Left renal pelvis (tissue), 4 donors: ENCODE measurements at places on chromosomes 12 and 14. TPM values are rescaled to one million over a fixed set of nuclear protein-coding genes. Genes with fewer than 3 reads are reported as not detected.

DNA sequence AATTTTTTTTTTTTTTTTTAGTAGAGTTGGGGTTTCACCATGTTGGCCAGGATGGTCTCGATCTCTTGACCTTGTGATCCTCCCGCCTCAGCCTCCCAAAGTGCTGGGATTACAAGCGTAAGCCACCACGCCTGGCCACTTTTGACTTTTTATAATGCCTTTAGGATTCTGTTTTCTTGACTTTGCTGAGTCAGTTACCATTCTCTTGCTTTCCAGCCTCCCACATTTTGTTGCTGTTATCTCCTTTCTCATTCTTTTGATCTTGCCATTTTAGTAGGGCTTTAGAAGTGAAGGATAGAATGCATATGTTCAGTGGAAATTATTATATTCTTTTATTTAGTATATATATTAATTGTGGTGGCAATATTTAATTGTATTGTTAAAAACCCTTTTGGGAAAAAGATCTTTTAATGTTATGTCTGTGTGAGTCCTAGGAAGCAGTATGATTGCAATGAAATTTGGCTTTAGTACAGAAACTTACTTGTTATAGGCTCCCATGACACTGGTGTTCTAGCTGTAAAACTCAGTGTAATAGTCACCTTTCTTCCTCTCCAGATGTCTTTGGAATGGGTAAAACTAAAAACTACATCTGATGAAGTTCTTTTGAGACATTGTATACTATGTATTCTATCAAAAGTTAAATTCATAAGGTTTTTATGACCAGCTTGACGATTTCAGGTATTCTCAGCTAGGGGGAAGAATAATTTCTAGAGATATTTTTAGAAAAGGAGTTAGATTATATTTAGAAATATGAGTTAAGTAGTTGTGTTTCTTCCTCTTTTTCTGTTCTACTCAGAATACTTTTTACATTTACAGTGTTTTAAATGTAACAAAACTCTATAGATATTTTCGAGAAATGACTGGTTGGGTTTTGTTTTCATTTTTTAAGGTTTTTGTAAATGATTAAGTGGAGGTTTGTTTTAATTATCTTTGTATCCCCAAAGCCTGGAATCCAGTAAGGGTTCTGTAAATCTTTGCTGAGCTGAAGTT, 74.7 kb downstream of the APAF1 start:
- no peak for DNase-seq

DNA sequence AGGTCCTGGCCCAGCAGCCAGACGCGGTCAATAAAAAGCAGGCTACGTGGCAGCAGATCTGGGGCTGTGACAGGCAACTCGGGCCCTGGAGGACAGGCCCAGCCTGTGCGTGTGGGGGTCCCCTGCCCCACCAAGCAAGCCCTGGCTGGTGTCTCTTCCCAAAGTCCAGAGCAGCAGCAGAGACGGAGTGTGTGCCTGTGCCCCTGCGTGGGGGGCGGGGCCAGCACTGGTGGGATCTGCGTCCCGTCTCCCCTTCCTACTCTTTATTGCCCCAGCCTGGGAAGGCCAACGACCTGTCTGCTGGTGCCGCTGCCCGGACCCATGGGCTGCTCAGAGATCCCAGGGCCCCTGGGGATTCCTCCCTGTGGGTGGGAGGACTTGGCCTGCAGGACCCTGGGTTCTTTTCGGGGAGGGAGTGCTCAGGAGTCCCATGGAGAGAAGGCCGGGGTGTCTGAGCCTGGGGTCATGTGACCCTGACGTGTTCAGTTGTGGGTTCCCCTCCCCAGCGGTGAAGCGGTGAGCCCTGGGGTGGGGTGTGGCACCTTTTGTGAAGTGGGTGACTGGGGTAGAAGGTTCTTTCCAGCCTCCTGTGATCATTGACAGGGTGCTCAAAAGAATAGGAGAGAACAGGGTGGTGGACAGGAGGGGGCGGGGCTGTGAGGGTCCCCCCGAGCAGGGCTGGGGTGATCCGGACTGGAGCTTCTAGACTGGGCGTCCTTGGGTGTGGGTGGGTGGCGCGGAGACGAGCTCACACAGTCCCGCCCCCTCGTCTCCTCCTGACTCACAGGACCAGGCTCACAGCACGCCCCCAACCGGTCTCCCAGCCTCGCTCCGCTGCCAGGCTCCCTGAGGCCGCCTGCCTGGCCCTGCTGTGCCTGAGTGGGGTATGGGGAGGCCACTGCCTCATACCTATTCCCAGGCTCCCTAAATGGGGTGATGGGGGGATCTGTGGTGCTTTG, 22.4 kb downstream of the ASPG start:
- no peak for DNase-seq

The ATXN3 gene
- 36.4 TPM for polyA plus RNA-seq

The COCH gene
- polyA plus RNA-seq, result 4.0 TPM

GRCh38 chr14:96584199-96584906, 82.2 kb downstream of the PAPOLA start:
- DNase-seq, result no peak

GRCh38 chr14:64478634-64479250, 13.4 kb downstream of the AKAP5 start:
- DNase-seq, result no peak

The NIN gene
- 21.5 TPM for polyA plus RNA-seq

DNA sequence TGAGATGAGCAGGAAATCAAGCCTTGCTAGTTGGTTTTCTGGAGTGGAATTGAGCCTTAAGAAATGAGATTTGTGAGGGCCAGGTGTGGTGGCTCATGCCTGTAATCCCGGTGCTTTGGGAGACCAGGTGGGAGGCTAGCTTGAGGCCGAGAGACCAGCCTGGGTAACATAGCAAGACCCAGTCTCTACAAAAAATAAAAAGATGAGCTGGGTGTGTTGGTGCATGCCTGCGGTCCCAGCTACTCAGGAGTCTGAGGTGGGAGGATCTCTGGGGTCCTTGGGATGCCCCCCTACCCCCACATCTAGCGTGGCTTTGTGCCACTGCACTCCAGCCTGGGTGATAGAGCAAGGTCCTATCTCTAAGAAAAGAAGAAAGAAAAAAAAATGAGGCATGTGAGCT, 104.2 kb upstream of the RTL1 start:
- no peak for DNase-seq

GRCh38 chr12:122793685-122794106, 19.3 kb downstream of the CCDC62 start:
- no peak for DNase-seq

The FOXJ2 gene
- polyA plus RNA-seq, result 20.7 TPM

DNA sequence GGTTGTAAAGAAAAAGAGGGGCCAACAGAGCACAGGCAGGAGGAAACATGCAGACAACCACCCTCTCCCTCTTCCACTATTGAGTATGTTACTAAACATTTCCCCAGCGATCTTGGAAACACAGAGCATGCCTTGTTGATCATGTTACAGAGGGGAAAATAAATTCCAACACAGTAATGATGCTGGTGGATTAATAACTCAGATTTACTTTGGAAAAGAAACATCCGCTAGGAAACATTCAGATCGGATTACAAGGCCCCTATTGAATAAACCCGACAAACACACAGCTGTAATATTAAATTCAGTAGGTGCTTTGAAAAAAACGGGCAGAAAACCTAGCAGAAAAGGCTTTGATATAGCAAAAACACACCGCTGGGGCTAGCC, 5.4 kb downstream of the BMP4 start:
- no peak for DNase-seq

GRCh38 chr12:64102339-64102738, 119.8 kb downstream of the KICS2 start:
- no peak for DNase-seq

The CLEC1A gene
- polyA plus RNA-seq, result 4.7 TPM

- DNase-seq, result no peak
Observed at GRCh38 chr14:51335961-51336723, 96.1 kb downstream of the TMX1 start.

GRCh38 chr14:104138718-104139459, 502 bp downstream of the KIF26A start:
- no peak for DNase-seq

The OR4K1 gene
- polyA plus RNA-seq, result not detected

DNA sequence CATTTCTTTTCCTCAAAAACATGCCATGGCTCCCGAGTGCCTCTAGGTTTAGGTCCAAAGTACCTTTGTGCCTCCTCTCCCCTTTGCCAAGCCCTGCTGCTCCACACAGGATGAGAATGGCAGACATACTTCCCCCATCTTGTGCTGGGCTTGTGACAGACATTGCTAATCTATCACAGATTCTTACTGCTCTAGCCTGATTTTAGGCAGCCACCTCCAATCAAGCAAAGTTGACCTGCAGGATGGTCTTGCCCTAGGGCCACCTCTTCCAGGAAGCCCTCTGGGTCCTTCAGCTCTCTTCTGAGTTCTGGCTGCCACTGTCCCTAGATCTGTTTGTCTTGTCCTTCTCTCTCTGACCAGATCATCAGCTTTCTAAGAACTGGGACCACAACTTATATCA, 20.5 kb downstream of the FOXN4 start:
- no peak for DNase-seq

The DLK1 gene
- 6.5 TPM for polyA plus RNA-seq

GRCh38 chr14:39085933-39086332, 17.1 kb downstream of the SEC23A start:
- DNase-seq, result no peak

DNA sequence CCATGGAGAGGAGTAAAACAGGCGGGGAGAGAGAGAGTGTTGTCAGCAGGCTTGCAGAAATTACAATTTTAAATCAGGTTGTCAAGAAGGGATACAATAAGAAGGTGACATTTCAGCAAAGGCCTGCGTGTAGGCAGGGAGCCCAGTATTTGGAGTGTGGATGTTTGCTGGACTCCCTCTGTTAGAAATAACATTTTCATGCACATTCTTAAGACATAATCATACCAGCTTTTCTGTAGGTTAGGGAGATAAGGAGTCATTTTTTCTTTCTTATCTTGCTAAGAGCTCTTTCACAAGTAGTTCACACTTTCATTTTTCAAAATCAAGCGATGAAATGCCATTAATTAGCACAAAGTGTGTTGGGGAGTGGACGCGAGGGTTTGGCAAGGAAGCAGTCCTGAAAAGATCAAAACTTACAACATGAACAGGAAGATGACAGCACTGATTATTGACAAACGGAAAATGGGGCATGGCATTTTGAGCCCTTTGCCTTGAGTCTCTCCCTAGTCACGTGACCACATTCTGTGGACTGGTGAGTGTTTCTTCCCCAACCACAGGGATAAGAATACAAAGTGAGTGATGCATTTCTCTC, 160.2 kb downstream of the DAD1 start:
- no peak for DNase-seq

GRCh38 chr14:20477211-20477876, 8.1 kb downstream of the PNP start:
- no peak for DNase-seq

The AHNAK2 gene
- polyA plus RNA-seq, result 1.5 TPM

DNA sequence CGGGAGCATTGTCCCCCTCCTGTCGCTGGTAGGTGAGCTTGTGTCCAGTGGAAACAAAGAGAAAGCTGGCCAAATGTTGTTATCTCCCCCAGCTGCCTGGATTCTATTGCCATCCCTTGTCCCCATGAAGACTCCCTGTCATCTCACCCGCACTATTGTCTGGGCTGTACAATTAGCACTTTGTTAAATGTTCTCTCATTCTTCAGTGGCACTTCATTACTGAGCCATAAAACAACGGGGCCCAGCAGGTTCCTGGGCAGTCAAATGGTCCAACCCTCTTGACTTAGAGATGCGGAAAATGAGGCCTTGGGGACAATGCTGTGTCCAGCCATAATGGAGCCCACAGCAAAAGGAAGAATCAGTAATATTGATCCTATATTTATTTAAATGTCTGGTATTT, 13.2 kb upstream of the COL2A1 start:
- DNase-seq, result no peak

DNA sequence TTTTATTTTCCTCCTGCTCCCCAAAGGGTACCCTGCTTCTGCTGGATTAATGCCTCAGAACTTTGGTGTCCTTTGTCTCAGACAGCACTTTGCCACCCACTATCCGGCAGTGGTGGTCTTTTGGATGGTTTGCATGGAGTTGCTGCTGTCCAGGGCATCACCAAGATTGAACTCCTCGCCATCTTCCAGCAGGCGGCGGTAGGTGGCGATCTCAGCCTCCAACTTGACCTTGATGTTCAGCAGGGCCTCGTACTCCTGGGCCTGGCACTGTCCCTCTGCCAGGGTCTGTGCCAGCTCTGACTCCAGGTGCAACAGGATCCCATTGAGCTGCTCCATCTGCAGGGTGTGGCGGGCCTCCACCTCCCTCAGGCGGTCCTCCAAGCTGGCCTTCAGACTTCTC, 9.4 kb upstream of the NOPCHAP1 start:
- DNase-seq, result no peak

DNA sequence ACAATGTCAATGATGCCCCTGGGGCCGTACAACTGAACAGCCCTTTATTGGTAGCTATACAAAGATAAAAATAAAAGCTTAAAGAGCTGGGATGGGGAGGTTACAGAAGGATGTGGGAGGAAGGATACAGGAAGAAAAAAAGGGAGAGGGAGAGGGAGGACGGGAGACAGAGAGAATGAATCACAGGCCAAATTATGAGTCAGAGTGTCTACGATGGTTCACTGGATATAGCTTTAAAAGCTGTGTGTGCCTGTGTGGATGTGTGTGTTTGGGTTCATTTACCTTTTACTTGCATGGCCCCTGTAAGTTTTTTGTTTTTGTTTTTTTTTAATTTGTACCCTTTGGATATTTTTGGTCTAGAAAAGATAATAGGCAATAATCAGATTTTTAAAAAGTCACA, 111.9 kb downstream of the CCDC60 start:
- DNase-seq, result no peak

- no peak for DNase-seq
Observed at GRCh38 chr14:73394317-73394716, 64.0 kb downstream of the NUMB start.

DNA sequence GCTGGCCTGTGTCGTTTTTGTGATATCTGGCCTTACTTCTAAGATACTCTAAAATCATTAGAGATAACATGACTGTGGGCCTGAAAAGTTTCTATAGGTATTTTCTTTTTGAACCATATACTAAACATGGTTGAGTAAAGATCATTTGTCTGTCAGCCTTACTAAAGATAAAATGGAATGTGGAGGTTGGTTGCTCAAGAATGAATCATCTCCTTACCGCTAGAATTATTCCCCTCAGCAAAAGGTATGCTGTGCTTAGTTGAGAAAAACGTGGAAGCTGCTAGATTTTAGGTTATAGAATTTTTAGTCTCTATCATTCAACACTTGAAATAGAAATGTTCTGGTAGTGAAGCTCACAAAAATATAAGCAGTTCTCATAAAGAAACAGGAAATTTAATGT, 407.3 kb downstream of the AEBP2 start:
- no peak for DNase-seq

The TSPAN8 gene
- 31.1 TPM for polyA plus RNA-seq

- no peak for DNase-seq
Observed at GRCh38 chr12:81800298-81801148, 41.4 kb upstream of the PPFIA2 start.

- no peak for DNase-seq
Observed at GRCh38 chr12:129886541-129886940, 17.3 kb downstream of the TMEM132D start.

GRCh38 chr12:123465084-123465483, 7.1 kb downstream of the SNRNP35 start:
- DNase-seq, result no peak

DNA sequence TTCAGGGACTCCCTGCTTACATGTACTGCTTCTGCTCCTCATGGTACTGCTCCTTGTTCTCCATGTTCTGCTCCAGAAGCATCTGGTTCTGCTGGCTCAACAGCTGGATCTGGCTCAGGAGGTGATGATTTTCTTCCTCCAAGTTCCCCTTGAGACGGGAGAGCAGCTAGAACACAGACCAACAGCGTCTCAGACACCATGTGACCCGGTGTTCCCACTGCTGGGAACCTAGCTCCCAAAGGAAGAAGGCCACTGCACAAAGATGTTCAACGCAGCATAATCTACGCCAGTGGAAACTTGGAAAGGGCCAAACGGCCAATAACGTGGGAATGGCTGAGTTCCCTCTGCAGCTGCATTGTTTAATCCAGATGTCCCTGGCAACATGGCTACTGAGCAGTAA, 49.6 kb upstream of the GPR68 start:
- DNase-seq, result no peak
